ENCODE measurements at places on chromosomes 1 and 21. TPM values are rescaled to one million over a fixed set of nuclear protein-coding genes. Genes with fewer than 3 reads are reported as not detected.

- no peak for DNase-seq
These were observed 20.2 kb downstream of the EXOC8 start for GRCh38 chr1:231317306-231318014.

DNA sequence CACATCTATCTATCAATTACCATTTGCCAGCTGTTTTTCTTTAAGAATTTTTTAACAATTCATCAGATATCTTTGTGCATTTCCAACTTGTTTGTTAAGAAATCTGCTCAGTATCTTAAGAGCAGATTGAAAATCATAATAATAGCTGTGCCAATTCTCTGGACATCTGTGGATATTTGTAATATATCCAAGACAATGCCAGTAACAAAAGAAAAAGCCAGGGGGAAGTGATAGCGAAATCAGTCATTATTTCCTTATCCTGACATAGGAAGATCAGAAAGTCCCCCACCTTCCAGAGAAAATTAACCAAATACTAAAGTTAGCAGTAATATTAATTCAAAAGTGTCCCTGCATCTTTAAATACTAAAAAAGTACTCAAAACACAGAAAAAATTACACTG is 217.1 kb downstream of the RERE start:
- DNase-seq = no peak

DNA sequence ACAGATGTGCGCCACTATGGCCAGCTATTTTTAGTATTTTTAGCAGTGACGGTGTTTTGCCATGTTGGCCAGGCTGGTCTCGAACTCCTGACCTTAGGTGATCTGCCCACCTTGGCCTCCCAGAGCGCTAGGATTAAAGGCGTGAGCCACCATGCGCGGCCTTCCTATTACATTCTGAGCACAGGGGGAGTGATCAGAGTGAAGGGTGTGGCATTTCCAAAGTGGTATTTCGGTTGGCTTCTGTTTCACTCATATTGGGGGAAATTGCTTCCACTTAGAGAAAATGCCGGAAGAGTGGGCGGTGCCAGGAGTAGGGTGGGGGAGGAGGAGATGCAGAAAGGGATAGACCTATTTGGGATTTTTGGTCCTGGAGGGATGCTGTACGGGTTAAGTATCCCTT is 4.3 kb downstream of the PIK3CD start:
- DNase-seq = no peak

DNA sequence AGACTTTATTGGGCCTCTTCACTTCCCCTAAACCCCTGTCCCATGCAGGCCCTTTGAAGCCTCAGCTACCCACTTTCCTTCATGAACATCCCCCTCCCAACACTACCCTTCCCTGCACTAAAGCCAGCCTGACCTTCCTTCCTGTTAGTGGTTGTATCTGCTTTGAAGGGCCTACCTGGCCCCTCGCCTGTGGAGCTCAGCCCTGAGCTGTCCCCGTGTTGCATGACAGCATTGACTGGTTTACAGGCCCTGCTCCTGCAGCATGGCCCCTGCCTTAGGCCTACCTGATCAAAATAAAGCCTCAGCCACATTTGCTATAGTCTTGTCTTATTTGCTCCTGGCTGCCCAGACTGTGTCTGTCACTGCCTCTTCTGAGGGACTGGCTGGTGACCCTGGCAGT is 5.5 kb downstream of the GSTM4 start:
- no peak for DNase-seq

DNA sequence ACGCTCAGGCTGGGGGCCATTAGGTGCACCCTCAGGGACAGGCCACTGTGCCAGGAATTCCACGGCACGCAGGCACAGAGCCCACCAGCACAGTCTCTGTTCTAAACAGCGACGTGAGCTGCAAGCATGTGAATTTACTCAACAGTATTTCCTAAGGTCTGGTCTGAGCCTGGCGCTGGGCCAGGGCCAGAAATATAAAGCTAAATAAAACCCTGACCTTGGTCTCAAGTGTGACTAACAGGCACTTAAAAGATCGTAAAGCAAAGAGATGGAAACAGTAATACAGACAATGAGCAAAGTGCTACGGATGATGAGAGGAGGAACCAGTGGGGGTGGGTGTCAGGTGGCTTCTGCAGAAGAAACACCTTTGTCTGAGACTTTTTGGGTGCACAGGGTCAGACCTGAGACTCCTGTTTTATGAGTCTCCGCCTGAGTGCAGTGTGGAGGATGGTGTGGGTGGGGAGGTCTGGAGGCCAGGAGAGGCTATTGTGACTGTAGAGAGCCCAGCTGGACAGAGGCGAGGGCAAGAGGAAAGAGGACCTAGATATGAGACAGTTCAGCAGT is 53.4 kb upstream of the EDN2 start:
- no peak for DNase-seq

DNA sequence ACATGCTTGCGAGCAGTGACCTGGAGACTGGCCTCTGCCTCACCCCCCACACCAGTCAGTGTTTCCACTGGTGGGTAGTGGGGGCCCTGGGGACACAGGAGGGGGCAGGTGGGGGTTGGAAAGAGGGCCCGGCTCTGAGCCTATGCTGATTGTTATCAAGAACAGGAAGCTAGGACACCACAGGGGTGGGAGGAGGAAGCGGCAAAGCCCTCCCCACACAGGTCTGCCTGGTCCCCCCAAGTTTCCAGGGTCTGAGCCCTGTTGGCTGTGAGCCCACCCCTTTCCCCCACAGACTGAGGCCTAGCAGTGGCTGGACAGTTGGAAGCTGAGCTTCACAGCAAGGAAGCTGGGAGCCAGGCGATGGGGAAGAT is 1.6 kb upstream of the PTPN7 start:
- DNase-seq = no peak

DNA sequence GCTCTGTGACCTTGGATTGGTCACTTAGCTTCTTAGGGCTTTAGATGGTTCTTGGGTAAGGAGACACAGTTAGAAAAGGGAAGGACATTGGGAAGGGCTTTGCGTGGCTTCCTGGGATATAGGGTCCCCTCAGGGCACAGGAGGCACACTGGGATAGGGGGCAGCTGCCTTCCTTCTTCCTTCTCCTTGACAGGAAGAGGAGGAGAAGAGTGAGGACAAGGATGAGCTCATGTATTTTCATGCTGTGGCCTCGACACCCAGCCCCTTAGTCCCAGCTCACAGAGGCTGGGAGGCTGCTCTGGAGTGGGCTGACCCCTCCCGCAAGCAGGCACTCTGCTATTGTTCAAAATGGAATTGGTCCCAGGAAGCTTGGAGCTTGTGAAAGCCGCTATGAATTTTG is 45.7 kb upstream of the POU3F1 start:
- no peak for DNase-seq

- DNase-seq = no peak
These were observed 398.8 kb downstream of the DUSP10 start for GRCh38 chr1:221343136-221343535.

GRCh38 chr1:101995984-101996745 is 561 bp downstream of the OLFM3 start:
- DNase-seq = no peak

DNA sequence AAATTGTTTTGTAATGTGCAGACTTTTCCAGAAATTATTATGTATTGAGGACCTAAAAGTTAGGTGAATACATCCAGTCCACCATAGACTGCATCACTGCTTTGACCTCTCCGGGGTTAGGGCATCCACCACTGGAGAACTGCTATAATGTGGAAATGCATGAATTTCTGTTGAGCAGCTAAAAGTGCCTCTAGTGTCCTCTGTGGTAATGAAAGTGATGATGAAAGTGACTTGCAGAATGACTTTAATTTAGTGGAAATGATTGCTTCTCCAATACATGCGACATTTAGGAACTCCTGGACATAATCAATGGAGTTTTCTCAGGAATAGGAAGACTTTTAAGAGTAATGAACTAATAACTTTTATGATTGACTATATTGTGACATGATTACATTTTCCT is 170.8 kb downstream of the LBR start:
- no peak for DNase-seq

DNA sequence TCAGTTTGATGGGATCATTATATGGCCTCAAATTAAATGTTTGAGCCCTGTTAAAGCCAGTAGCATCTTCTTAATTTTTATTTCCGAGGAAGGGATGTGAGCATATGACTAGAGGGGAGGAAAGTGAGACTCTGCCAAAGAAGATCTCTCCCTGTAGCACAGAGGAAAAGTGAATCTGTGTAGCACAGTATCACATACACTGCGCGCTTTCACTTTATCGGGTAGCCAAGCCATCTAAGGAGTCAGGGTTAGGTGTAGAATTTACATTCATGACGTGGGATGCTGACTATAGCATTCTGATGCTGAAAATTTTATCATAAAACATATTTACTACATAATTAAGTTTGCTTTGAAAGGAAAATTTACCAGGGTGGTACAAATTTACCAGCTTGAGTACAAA is 24.0 kb downstream of the LRRC8D start:
- DNase-seq = no peak

- no peak for DNase-seq
These were observed 388.1 kb upstream of the VAMP3 start for GRCh38 chr1:7382971-7383370.

GRCh38 chr1:26327956-26328362 is 10.2 kb downstream of the CD52 start:
- DNase-seq = no peak

DNA sequence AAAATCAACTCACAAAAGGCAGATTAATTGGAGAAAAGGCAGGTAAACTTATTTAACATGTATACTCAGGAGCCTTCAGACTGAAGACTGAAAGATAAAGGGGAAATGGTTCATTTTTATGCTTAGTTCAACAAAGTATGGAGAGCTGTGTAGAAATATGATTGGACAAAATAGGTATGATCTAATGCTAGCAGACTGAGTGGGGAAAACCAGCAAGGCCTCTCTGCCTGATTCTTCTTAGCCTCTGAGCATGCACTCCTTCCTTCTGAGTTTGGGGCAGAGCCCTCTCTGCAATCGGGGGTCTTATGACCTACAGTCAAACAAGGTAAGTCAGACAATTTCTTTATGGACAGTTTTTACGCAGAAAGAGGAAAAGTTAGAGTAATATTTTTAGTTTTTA is 38.8 kb upstream of the SUCO start:
- DNase-seq = no peak

DNA sequence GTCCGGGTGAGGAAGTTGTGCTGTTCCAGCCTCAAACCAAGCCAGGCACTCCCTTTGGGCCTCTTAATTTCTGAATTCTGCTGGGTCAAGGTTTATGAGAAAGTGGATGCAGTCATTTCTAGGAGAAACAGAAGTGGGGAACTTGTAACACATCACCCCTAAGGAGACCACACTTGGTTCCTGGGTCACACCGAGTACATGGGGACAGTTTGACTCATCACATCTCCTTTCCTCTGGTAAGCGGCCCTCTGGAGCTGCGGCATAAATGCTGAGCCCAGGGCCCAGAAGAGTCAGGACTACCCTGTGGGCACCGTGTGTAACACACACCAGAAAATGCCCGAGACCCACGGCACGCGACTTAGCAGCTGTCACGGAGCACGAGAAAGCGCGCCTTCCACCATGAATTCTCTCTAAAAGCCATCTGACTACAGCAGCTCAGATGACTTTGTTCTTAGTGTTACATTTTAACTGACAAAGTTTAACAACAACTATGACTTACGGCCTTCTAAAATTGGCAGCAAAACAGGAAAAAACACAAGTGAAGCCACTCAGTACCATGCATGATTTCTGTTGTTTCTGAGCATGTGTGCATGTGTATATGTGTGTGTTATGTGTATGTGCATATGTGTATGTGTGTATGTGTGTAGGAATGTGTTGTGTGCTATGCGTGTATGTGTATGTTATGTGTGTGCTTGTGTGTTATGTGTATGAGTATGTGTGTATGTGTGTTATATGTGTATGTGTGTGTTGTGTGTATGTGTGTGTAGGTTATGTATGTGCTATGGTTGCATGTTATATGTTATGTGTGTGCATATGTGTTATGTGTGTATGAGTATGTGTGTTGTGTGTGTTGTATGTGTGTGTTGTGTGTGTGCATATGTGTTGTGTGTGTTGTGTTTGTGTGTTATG is 50.8 kb downstream of the TOMM20 start:
- no peak for DNase-seq

GRCh38 chr1:194300776-194301175 is 1114.4 kb upstream of the B3GALT2 start:
- no peak for DNase-seq

DNA sequence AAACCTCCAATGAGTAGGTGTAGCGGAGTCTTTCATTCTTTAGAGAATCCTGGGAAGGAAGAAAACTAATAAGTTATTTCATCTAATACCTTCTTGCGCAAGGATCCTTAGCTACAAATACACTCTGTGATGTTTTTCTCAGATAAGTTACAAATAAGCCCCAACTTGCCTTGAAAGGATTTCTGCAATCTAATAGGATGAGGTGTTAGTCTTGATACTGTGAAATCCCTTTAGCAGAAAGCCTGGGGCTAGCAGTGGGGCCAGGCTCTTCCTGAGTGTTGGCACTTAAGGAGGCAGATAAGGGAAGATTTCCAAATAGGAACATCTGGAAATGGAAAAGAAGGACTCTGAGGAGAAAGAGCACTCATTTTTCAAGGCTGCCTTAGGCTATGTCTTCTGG is 168.0 kb upstream of the DAB1 start:
- DNase-seq = peak; percentile 91

GRCh38 chr1:207978441-207978840 is 67.5 kb upstream of the CD34 start:
- DNase-seq = no peak

DNA sequence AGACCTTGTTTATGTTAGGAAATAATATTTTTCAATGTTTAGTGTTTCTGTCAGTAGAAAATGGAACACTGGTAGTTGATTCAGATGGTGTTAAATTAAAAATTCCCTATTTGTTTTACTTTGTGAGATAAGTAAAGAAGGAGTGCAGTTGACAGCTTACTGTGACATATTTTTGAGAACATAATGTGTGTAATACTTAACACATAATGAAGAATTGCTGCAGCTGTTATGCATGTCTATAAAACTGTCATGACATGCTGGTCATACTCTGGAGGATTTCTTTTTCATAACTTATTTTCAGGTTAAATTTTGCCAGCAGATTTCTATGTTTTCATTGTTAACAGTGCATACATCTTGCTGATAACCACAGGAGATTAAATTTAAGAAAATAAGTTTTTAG is 296.1 kb downstream of the CTH start:
- DNase-seq = no peak

DNA sequence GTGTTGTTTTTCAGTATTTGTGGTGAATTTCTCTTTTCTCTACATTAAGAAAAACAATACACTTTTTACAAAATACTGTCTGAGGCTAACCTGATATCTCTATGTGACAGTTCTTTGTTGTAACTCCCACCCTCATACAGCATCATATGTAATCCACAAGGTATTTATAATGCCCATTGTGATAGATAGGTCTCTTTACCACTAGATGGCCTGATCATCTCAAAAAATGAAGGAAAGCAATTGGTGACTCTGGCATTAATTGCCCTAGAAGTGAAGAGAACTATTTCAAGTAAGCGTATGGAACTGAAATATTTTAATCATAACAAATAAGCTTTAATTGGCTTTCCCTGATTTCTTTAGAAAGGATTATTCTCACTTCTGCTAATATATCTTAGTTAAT is 36.2 kb upstream of the HFM1 start:
- no peak for DNase-seq

INAVA gene
- 18.7 TPM for polyA plus RNA-seq

ST6GALNAC3 gene
- not detected for polyA plus RNA-seq

NOTCH2NLA gene
- 44.1 TPM for polyA plus RNA-seq

ZNF683 gene
- polyA plus RNA-seq = not detected

SPRR4 gene
- polyA plus RNA-seq = 1.9 TPM

RAB3B gene
- 1.2 TPM for polyA plus RNA-seq
